ENCODE measurements at places on chromosomes 13 and 19.

DNA sequence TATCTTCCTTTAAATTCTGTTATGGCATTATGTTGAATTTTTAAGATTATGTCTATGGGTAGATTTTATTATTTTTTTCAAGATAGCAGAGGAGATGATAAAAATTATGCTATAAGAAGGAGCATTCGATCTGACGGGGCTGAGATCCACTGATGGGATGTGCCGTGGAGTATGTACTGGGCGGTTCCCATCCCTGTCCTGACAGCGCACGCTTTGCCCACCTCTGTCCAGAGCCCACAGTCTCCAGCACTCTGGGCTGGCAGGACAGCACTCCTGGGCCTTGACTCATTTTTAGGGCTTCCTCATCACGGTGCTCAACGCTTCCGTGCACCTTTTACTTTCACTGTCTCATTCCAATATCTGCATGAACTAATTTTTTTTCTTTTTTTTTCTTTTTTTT is 235.5 kb downstream of the TEX29 start:
- DNase-seq = no peak

GRCh38 chr13:20826843-20827560 is 53.2 kb upstream of the EEF1AKMT1 start:
- no peak for DNase-seq

DNA sequence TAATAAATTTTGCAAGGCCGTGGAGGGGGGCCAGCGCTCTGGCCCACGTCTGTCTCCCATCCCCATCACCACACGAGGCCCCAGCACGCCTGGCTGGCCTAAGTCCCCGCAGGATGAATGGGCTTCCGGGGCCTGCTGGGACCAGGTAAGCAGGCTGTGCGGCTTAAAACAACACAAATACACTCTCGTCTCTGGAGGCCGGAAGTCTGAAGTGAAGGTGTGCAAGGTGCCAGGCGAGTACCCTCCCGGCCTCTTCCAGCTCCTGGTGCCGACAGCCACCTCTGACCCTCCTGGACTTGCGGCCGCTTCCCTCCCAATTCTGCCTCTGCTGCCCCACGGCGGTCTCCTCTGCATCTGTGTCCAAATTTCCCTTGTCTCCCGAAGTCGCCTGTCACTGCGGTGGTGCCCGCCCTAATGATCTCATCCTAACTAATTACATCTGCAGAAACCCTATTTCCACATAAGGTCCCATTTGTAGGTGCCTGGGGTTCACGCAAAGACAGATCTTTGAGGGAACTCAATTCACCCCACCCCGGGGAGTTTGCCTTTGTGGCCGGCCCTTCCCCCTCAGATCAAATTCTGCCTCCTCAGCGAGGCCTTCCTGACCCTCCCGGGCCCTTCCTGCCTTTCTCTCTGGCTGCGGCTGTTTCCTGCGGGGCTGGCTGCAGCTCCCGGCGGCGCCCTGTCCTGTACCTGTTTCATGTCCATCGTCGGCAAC is 8.1 kb upstream of the PTBP1 start:
- DNase-seq = no peak

DNA sequence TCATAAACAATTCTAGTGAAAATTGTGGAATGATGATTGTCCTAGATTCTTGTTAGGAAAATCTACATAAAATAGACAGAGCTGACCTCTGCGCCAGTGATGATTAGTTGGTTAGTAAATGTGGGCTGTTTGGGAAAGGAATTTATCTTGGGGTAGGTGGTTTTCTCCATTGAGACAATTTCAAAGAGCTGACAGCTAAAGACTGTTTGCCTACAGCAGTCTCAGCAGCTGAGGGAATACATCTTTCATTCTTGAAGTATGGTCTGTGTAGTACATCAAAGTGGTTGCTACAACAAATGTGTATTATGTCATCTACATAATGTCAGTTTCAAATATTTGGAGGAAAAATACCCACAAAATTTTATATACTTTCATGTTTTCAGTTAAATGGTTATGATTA is 117.2 kb upstream of the TRPC4 start:
- DNase-seq = no peak

DNA sequence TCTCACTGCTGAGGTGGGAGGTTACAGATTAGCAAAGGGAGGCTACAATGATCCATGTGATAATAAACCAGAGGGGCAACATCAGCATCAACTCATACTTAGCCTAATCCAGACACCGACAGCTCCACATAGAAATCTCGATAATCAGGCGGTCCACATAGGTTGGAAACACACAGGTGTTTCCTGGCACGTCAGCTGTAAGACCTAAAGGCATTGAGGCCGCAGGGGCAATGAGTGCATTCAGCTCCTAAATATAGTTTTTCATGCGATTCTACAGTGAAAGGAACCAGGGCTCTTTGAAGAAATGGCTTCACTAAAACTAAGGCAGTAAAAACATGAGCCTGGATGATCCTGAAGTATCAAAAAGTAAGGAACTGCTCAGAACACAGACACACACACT is 19.3 kb downstream of the PLPP2 start:
- DNase-seq = no peak

DNA sequence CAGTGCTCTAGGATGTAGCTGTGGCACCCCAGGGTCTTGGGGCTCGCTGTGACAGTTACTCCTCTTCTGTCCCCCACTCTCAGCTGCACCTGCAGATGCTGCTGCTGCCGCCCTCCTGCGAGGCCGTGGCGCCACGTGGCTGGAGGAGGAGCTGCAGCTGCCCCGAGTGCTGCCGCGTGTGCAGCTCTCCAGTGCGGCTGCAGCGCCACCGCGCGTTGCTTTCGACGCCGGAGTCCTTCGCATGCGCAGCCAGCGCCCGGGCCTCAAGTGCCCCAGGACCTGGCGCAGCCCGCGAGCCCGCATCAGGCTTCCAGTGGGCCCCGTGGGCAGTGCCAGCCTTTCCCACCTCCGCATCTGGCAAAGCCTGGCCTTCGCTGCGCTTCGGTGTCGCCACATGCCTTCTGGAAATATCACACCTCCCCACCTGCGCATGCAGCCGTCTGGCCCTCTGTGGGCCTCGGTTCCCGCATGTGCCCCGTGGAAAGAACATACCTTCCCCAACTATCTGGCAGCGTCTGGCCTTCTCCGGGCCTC is 692 bp upstream of the ZNF580 start:
- no peak for DNase-seq

DNA sequence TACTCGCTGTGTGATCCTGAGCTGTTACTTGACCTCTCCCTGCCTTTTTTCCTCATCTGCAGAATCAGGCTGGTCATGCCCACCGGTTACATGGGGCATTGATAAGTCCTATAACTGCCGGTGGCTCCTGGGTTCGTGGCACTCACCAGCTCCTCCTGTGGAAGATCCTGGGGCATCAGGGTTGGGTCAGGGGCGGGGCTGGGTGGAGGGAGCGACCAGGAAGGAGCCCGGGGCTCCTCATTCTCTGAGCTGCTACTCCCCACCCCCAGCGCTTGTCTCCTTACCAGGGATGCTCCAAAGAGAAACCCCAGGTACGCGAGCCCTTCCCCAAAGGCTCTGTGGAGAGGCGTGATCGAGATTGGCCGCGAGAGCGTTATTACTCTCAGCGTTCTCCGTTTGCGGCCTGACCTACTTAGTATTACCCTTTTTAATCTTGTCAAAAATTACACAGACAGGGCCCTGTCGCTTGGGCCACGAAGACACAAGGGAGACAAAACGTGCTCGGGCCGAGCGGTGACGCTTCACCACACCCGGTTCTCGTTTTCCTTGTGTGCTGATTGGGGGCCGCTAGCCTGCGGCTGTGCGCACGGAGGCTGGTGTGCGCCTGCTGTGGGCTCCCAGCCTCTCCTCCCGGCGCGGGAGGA is 10.7 kb downstream of the HDGFL2 start:
- DNase-seq = no peak

- no peak for DNase-seq
Measured at GRCh38 chr13:98147521-98147920, 4.6 kb downstream of the FARP1 start.

DNA sequence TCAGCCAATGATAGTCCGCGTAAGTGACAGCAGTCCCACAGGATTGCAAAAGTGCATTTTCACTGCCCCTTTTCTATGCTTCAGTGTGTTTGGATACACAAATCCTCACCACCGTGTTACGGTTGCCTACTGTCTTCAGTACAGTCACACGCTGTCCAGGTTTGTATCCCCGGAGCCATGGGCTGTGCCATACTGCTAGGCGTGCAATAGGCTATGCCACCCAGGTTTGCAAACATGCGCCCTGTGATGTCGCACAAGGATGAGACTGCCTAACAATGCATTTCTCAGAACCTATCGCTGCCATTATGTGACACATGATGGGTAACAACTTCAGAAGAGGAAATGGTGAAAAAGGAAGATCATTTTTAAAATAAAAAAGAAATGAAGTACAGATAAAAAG is 16.8 kb upstream of the ADPRHL1 start:
- DNase-seq = no peak

GRCh38 chr19:39825531-39826076 is 8.4 kb downstream of the DYRK1B start:
- no peak for DNase-seq

GRCh38 chr13:76439546-76439945 is 446.7 kb downstream of the KCTD12 start:
- no peak for DNase-seq

- DNase-seq = peak; percentile 63
Measured at GRCh38 chr19:30682999-30683536, 310.9 kb downstream of the ZNF536 start.

GRCh38 chr13:92436924-92437323 is 789.7 kb upstream of the GPC6 start:
- no peak for DNase-seq

- DNase-seq = no peak
Measured at GRCh38 chr19:33005440-33005839, 33.4 kb downstream of the FAAP24 start.

GRCh38 chr13:53151336-53152056 is 122.9 kb downstream of the OLFM4 start:
- peak; percentile 45 for DNase-seq

GRCh38 chr13:72834601-72835000 is 52.7 kb downstream of the PIBF1 start:
- DNase-seq = no peak

DNA sequence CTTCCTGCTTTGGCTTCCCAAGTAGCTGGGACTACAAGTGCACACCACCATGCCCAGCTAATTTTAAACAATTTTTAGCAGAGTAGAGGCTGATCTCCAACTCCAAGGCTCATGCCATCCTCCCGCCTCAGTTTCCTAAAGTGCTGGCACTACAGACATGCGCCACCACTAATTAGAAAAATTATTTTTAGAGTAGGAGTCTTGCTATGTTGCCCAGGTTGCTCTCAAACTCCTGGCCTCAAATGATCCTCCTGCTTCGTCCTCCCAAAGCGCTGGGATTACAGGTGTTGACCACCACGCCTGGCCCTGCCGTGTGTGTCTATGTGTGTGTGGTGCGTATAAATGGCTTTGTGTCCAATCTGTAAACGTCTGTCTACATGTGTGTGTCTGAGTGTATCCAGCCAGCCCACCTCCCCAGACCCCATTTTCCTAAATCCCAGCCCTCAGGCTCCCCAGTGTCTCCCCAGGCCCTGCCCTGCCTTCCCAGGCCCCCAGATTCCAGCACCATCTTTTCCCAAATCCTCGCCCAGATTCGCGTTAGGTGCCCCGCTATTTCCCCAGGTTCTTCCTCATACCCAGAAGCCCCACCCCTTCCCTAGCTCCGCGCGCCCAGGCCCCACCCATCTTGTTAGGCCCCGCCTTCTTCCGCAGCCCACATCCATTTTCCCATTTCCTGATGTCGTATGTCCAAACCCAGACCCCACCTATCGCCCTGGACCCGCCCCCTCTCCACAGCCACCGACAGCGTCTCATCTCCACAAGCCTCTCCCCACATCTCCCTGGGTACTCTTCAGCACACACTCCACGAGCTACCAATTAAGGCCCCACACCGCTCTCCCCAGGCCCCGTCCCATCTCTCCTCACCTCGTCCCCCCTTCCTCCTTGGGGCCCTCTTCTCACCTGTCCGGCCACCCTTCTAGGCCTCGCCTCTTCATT is 24.9 kb downstream of the SLC8A2 start:
- DNase-seq = peak; percentile 29

- DNase-seq = no peak
Measured at GRCh38 chr19:55252760-55253663, 5.8 kb downstream of the PPP6R1 start.

GRCh38 chr13:25604106-25604505 is 232.3 kb downstream of the ATP8A2 start:
- DNase-seq = no peak

GRCh38 chr19:12788682-12789097 is 2.6 kb upstream of the JUNB start:
- peak; percentile 26 for DNase-seq

DNA sequence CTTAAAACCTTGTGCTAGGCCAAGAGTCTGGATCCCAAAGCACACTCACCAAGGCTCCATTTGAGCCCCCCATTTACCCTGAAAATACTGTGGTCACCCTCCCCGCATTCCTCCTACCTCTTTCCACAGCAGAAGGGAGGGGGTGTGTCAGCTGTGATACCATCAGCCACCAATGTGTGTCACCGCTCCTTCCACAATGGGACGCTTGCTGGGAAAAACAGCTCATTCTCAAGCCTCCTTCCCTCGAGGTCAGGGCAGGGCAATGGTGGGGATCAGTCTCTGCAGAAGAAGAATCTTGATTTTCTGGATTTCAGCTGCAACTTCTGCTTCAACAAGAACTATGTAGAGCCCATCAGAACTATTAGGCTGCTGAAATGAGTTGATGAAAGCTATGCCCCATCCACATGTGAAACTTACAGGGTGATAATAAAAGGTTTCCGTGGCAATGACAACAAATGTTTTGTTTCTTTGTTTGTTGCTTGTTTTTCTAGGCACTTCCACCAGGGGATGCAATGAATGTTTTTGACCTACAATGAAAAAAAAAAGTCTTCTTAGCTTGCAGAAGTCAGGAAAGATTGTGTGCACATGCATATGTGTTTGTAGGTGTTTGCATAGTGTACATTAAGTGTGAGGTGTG is 26.4 kb upstream of the ZNF507 start:
- no peak for DNase-seq

Measured in amygdala (tissue), 56 donors.